ENCODE measurements at places on chromosomes 11 and 22. TPM values are rescaled to one million over a fixed set of nuclear protein-coding genes. Genes with fewer than 3 reads are reported as not detected.

DNA sequence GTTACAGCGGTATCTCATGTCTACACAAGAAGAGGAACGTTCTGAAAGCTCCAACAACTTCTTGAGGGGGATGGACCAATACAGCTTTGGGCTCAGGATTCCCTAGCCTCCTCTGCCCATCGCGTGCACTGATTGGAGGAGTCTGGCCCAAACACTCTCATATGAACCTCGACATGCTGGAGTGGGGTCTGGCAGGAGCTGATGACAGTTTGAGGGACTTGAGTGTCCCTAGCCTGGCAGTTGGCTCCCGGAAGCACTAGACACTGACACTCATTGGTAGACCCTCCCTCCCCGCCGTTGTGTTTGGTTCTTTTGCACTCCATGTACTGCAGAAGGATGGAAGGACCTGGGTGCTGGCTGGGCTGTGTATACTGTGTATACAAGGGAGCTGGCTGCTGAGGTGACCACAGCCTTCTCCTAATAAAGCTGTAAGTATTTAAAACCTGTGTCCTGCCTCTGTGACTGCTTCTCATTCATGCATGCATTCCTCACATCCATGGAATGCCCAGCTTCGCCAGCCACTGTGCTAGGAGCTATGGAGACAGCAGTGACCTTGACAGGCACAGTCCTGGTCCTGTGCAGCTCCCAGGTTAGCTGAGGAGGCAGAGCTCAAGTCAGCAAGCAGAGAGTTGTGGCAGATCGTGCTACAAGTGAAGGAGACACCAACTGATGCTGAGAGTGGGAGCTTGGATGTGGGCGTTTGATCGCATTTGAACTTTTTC, 27.9 kb downstream of the ADAMTS15 start:
- no peak overlapping the region for H3K4me3 ChIP-seq
- no peak for DNase-seq
- H3K36me3 ChIP-seq, result no peaks in the 10 kb centered on the region

- no peak overlapping the region for H3K27ac ChIP-seq
- H3K27me3 ChIP-seq, result peaks cover 21% of the 10 kb centered on the region
- DNase-seq, result peak; percentile 2
- no peaks in the 10 kb centered on the region for H3K36me3 ChIP-seq
- H3K4me1 ChIP-seq, result no peaks in the 10 kb centered on the region
These were observed 1333.3 kb downstream of the BRD1 start for GRCh38 chr22:48494256-48494967.

DNA sequence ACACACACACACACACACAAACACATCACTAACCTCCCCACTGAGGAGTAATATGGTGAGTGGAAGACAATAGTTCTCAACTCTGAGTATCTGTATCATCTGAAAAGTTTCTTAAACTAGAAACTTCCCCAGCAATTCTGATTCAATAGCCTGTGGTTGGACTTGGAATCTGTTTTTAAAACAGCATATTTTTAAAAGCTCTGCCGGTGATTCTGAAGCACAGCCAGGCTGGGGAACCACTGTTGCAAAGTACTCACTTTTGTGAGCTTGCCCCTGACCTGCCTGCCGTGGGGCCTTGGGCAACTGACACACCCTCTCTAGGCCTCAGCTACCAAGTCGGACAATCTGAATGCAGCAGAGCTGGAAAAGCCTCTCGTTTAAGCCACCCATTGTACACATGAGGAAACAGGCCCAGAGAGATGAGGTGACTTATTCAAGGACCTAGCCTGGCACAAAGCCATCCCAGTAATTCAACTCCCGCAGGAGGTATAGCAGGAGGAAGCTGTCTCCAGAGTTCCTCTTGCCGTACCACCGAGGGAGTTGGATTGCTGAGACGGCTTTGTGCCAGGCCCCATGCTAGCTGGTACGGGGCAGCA, 8.9 kb downstream of the SLC15A3 start:
- DNase-seq, result no peak
- H3K4me3 ChIP-seq, result no peak overlapping the region
- H3K27me3 ChIP-seq, result no peaks in the 10 kb centered on the region
- H3K36me3 ChIP-seq, result peaks cover 6% of the 10 kb centered on the region
- no peaks in the 10 kb centered on the region for H3K4me1 ChIP-seq

DNA sequence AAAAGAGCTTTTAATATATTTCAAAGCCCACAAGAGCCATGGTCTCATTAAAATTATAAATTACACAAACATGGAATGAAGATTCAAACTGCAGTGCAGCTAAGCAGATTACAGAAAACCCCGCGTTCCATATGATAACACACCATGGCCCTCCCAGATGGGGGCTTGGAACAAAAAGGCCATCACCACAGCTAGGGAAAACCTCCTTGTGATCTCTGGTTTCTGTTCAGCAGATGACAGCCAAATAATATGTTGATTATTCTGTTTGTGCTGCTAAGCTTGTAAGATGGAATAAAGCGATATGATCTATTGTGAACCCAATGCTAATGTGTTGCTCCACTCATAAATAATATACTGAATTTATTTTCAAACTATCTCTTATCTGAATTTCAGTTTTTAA, 28.5 kb downstream of the IMMP1L start:
- no peak overlapping the region for H3K4me3 ChIP-seq
- peaks cover 9% of the 10 kb centered on the region for H3K4me1 ChIP-seq
- no peak overlapping the region for H3K27ac ChIP-seq
- DNase-seq, result no peak
- no peaks in the 10 kb centered on the region for H3K36me3 ChIP-seq
- no peaks in the 10 kb centered on the region for H3K27me3 ChIP-seq

- no peaks in the 10 kb centered on the region for H3K4me1 ChIP-seq
- DNase-seq, result no peak
- H3K4me3 ChIP-seq, result no peak overlapping the region
- H3K36me3 ChIP-seq, result peaks cover 46% of the 10 kb centered on the region
These were observed 143.6 kb upstream of the SEZ6L start for GRCh38 chr22:26025626-26026025.

GRCh38 chr11:28268925-28269324, 160.7 kb downstream of the METTL15 start:
- DNase-seq, result no peak
- H3K27ac ChIP-seq, result no peak overlapping the region
- no peaks in the 10 kb centered on the region for H3K27me3 ChIP-seq

The TP53AIP1 gene
- not detected for total RNA-seq

DNA sequence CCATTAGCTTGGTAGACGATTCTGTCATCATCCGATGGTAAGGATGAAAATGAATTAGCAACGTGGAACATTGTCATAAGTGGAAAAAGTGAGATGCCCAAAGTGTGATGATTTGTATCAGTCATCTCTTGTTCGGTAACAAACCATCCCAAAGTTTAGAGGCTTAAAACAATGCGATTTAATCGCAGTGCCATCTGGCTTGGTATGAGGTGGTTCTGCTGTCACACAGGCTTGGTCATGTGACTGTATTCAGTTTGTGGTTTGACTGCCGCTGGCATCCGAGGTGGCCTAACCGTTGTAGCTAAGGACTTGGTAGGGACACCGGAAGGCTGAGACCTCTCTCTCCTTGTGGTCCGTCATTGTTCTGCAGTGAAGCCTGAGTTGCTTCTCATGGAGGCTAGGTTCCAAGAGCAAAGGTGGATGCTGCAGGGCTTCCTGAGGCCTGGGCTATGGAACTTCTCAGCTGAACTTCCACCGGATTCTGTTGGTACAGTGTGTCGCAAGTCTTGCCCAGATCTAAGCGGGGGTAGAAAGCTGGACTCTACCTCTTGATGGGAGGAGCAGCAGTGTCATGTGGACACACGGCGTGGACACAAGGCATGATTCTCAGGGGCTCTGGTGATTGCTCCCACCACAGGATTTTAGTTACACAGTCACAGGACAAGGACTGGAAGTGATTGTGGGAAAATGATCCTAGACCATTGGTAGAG, 36.3 kb downstream of the BCR start:
- H3K4me1 ChIP-seq, result peaks cover 63% of the 10 kb centered on the region
- peaks cover 26% of the 10 kb centered on the region for H3K27me3 ChIP-seq
- H3K27ac ChIP-seq, result no peak overlapping the region
- no peak for DNase-seq
- H3K4me3 ChIP-seq, result no peak overlapping the region

DNA sequence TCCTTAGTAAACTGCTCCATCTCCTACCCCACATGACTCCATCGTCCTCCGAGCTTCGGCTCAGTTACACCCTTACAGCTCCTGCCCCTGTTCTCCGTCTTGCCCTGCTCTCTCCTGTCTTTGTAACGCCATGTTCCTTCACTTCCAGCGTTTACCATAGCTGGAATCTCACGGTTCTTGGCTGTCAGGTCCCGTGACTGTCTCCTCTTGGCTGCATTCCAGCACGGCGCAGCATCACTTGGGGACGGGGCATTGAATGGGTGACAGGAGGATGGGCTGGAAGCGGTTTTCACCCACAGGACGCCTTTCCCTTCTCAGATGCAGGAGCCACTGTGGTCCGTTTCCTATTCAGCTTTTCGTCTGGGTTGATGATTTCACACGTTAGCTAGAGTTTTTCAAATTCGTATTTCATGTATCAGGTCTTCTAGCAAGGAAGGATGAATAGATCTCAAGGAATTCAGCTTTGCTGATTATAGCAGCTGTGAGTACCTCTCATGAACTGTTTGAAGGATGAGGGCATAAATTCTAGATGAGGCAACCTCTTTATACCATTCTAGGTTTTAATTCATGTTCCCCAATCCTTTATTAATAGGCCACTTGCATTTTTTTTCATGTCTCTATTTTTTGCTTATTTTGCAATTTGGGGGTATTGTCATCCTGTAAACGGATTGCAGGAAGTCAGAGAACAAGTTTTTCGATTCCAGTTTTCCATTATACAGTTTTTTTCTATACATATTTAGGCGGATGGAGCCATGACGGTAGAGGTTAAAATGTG, 29.1 kb downstream of the ZBED4 start:
- DNase-seq, result no peak
- no peaks in the 10 kb centered on the region for H3K27me3 ChIP-seq
- no peak overlapping the region for H3K27ac ChIP-seq
- H3K4me1 ChIP-seq, result no peaks in the 10 kb centered on the region
- H3K36me3 ChIP-seq, result peaks cover 27% of the 10 kb centered on the region
- H3K4me3 ChIP-seq, result no peak overlapping the region

The MIOX gene
- not detected for total RNA-seq

The CRYAB gene
- 763 TPM for total RNA-seq

DNA sequence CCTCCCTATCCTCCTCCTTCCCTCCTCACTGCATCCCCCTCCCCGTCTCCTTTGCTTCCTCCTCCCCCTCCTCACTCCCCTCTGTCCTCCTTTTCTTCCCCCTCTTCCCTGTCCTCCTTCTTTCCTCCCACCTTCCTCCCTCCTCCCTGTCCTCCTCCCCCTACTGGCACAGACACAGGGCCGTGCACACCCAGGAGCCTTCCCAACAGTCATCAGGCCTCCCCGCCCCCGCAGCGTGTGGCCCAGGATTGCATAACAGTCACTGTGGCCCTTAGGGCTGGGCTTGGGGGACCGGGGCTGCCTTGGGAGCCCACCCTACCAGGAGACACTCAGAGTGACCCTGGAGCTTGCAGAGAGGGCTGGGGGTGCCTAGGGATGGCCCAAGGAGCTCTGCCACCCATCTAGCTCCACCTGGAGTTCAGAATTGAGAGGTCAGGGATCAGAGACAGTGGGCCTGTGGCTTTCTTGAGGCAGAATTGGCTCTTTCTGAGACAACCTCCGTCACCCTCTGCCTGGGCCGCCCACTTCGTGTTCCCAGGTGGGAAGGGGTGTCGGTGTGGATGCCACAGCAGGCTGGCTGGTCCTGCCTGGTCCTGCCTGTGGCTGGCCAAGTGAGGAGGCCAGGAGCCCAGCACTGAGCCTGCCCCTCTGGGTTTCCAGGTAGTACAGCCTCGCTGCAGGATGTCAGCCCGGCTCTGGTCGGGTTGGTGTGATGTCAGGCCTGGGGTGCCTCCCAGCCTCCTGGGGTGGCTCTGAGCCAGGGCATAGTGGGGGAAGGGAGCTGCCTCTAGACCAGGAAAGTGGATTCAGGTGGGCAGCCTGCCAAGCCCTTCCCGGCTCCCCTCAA, 1.6 kb downstream of the SPI1 start:
- H3K4me3 ChIP-seq, result peak overlapping the region; percentile 42
- no peak for DNase-seq
- peaks cover 6% of the 10 kb centered on the region for H3K4me1 ChIP-seq
- H3K27ac ChIP-seq, result no peak overlapping the region

DNA sequence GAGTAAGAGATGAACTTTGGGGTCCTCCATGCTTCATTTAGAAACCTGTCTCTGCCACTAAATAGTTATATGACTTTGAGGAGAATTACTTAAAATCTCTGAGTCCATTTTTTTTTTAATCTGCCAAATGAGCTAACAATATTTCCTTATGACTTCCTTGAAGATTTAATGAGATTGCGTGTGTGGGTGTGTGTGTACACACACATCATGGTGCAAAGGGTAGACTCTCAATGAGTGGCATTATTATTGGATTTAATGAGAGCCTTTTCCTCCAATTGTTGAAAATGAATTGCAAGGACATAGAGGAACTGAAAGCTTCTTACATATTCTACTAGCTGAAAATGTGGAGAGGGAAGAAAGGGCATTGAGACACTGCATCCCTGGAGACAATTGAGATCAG, 573.5 kb upstream of the LUZP2 start:
- no peaks in the 10 kb centered on the region for H3K4me1 ChIP-seq
- no peaks in the 10 kb centered on the region for H3K36me3 ChIP-seq

The TPBGL gene
- total RNA-seq, result not detected

The SIPA1 gene
- 6.7 TPM for total RNA-seq

The IL18 gene
- 5.9 TPM for total RNA-seq

The SULT4A1 gene
- total RNA-seq, result not detected

The CFAP300 gene
- not detected for total RNA-seq

The OR6T1 gene
- total RNA-seq, result not detected

- no peaks in the 10 kb centered on the region for H3K27me3 ChIP-seq
- no peak overlapping the region for H3K4me3 ChIP-seq
- H3K4me1 ChIP-seq, result no peaks in the 10 kb centered on the region
- H3K27ac ChIP-seq, result no peak overlapping the region
- no peak for DNase-seq
- no peaks in the 10 kb centered on the region for H3K36me3 ChIP-seq
These were observed 1100.1 kb downstream of the BRD1 start for GRCh38 chr22:48727454-48728058.

- peaks cover 13% of the 10 kb centered on the region for H3K4me1 ChIP-seq
- no peaks in the 10 kb centered on the region for H3K27me3 ChIP-seq
- no peaks in the 10 kb centered on the region for H3K36me3 ChIP-seq
- H3K27ac ChIP-seq, result no peak overlapping the region
- peak; percentile 30 for DNase-seq
- no peak overlapping the region for H3K4me3 ChIP-seq
These were observed 155.1 kb upstream of the BLID start for GRCh38 chr11:122271137-122271536.

DNA sequence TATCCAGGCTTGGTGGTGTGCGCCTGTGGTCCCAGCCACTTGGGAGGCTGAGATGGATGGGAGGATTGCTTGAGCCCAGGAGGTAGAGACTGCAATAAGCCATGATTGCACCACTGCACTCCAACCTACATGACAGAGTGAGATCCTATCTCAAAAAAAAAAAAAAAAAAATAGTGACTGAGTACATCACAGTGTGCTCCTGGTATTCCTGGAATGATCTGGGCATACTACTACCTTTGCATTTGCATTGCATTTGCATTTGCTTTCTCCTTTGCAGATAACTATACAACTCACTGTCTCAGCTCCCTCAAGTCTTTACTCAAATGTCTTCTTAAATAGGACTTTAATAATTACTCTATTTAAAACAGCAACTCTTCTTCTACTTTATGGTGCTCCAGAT, 51.8 kb downstream of the DLG2 start:
- H3K4me1 ChIP-seq, result no peaks in the 10 kb centered on the region
- no peaks in the 10 kb centered on the region for H3K27me3 ChIP-seq
- no peaks in the 10 kb centered on the region for H3K36me3 ChIP-seq
- no peak for DNase-seq

GRCh38 chr11:2731130-2732125, 31.6 kb upstream of the KCNQ1OT1 start:
- no peak overlapping the region for H3K4me3 ChIP-seq
- no peak overlapping the region for H3K27ac ChIP-seq
- no peaks in the 10 kb centered on the region for H3K4me1 ChIP-seq
- H3K36me3 ChIP-seq, result no peaks in the 10 kb centered on the region
- no peaks in the 10 kb centered on the region for H3K27me3 ChIP-seq
- no peak for DNase-seq

The MS4A4E gene
- total RNA-seq, result 2.8 TPM

The FJX1 gene
- 2.4 TPM for total RNA-seq
